Daoy (cell line): ENCODE measurements at places on chromosomes 12 and 14. TPM values are rescaled to one million over a fixed set of nuclear protein-coding genes. Genes with fewer than 3 reads are reported as not detected.
A peak's percentile ranks its signal among the peaks of the same experiment; 100 is the strongest.

The RD3L gene
- total RNA-seq, result not detected in 2 replicates

The ASIC1 gene
- not detected in 2 replicates for total RNA-seq

The PLBD1 gene
- total RNA-seq, result 1.9 and 3.5 TPM in 2 replicates

The FAIM2 gene
- total RNA-seq, result 0.34 TPM in 1 of 2 replicates, not detected in the other

The FOXN4 gene
- total RNA-seq, result 0.06 and 0.12 TPM in 2 replicates

The LRTM2 gene
- 0.36 TPM in 1 of 2 replicates, not detected in the other for total RNA-seq

The RBP5 gene
- 0.46 TPM in 1 of 2 replicates, not detected in the other for total RNA-seq

The RNASE4 gene
- 2.4 and 5.2 TPM in 2 replicates for total RNA-seq

The SERPINA9 gene
- total RNA-seq, result 0.11 TPM in 1 of 2 replicates, not detected in the other

The TMEM253 gene
- not detected in 2 replicates for total RNA-seq

The SPTLC2 gene
- total RNA-seq, result 19.5 and 26.3 TPM in 2 replicates

- no peak for DNase-seq
Measured at GRCh38 chr12:82124711-82125380, 233.3 kb downstream of the CCDC59 start.

DNA sequence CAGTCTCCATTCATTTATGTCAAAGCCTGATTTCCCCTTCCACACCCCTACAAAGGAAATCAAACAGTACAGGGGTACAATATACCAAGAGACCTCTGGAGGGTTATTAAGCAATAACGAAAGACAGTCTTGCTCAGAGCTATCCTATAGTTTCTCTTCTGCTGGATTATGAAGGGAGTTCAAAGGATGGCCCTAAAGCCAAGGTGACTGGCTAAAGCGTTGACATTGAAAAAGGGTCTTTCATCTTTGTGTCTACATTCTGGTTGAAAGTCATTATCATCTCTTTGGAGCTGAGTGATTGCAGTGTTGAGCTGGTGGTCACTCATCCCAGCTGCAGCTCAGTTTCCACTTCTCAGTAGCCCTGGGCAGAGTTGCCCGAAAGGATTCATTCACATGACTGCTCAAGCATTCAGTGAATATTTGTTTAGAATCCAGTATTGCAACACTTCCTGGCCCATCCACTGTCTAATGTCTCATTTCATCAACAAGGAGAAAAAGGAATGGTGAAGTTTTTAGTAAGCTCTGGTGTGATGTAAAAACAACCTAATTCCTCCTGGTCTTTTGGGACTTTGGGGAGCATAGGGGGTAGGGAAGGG is 19.2 kb upstream of the TBX5 start:
- no peak for DNase-seq

- peak; percentile 56 for DNase-seq
Measured at GRCh38 chr12:100574187-100575074, 947 bp downstream of the GAS2L3 start.

GRCh38 chr14:21043974-21044618 is 1.9 kb downstream of the RNASE7 start:
- DNase-seq, result no peak

GRCh38 chr12:25942709-25943108 is 15.8 kb upstream of the RASSF8 start:
- DNase-seq, result no peak

DNA sequence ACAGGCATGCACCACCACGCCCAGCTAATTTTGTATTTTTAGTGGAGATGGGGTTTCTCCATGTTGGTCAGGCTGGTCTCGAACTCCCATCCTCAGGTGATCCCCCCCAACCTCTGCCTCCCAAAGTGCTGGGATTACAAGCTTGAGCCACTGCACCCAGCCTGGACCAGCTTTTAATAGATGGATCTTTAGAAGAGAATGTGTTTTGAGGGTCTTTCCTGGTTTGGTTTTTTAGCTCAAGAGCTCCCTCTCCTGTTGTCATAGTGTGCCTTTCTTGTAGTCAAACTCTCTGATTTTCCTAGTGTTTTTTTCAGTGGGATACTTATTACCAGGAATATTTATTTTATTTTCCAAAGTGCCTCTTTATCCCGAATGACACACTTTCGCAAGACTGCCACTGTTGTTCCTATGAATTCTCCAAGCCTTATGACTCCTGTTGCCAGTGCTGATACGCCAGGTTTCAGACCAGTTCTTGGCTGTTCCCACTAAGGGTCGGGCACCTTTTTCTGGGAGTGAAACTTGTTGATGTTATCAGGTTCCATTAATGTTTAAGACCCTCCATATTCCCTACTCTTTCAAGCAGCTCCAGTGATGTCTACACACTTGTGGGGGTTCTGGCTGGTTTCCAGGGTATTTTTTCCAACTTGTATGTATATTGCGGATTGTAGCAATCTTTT is 31.5 kb upstream of the LIMA1 start:
- peak; percentile 48 for DNase-seq

DNA sequence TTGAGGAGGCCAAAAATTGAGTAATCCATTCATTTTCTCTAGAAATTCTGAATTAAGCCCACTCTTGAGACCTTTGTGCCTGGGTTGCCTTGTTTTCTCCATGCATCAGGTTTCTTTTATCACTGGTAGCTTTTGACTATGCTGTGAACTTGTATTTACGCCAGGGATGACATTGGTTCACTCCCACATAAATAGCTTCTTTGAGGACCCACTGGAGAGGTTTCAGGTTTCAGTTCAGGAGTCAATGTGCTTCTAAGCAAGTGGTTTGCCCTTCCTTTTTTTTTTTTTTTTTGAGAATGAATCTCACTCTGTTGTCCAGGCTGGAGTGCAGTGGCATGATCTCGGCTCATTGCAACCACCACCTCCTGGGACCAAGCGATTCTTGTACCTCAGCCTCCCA is 10.2 kb upstream of the SLC17A8 start:
- DNase-seq, result no peak

DNA sequence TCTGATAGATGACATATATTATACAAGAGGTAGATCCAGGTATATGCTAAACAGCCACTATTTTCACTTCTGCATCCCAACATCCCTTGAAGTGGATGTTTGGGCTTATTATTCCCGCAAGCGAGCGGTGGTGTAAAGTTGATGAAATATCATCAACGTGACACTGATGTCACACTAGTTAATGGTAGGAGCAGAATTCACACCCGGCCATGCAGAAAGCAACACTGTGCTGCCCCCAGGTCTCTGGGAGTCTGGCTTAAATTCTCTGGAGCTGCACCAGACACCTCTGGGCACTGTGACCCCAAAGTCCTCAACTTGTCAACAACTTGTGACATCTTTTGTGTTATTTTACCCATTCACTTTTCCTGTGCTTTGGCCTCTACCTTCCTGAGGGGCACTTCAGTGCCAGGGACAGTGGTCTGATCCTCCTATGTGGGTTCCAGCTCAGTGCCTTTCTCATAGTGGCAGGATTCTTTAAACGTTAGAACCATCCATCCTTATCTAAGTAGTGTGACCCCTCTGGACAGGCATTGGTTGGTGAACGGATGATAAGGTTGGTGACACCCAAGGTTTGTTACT is 952 bp downstream of the DRAM1 start:
- DNase-seq, result no peak

- peak; percentile 46 for DNase-seq
Measured at GRCh38 chr12:70719672-70720420, 82.6 kb upstream of the PTPRB start.

- DNase-seq, result no peak
Measured at GRCh38 chr12:57815177-57816000, 3.1 kb downstream of the AVIL start.

- no peak for DNase-seq
Measured at GRCh38 chr12:25014961-25015360, 66.1 kb upstream of the BCAT1 start.

DNA sequence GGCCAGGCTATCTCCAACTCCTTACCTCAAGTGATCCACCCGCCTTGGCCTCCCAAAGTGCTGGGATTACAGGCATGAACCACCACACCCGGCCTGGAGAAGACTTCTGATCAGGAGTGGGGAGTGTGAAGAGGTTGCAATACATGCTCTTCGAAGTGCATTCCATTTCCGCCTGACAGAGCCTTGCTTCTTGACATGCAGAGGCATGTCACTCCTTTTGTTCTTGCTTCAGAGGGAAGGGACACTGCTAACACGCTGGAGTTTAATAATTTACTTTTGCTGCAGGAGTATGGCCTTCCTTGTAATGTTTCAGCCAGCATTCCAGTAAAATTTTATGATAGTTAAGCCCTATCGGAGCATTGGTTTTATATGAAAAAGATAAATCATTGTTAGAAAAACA is 74.9 kb downstream of the SLC25A47 start:
- no peak for DNase-seq

- peak; percentile 34 for DNase-seq
Measured at GRCh38 chr12:12582895-12583303, 20.2 kb upstream of the DUSP16 start.

GRCh38 chr14:33490555-33490954 is 460.3 kb downstream of the EGLN3 start:
- DNase-seq, result no peak

- peak; percentile 10 for DNase-seq
Measured at GRCh38 chr14:49691031-49691430, 1.9 kb upstream of the KLHDC1 start.

- DNase-seq, result peak; percentile 83
Measured at GRCh38 chr12:108773798-108774788, 42.8 kb upstream of the CORO1C start.

GRCh38 chr12:64757771-64758170 is 1.4 kb downstream of the GNS start:
- DNase-seq, result no peak

- DNase-seq, result no peak
Measured at GRCh38 chr12:65900912-65901672, 76.8 kb downstream of the HMGA2 start.

- no peak for DNase-seq
Measured at GRCh38 chr12:291153-291723, 28.6 kb upstream of the SLC6A13 start.

- peak; percentile 91 for DNase-seq
Measured at GRCh38 chr14:20986811-20987210, 3.0 kb upstream of the METTL17 start.

DNA sequence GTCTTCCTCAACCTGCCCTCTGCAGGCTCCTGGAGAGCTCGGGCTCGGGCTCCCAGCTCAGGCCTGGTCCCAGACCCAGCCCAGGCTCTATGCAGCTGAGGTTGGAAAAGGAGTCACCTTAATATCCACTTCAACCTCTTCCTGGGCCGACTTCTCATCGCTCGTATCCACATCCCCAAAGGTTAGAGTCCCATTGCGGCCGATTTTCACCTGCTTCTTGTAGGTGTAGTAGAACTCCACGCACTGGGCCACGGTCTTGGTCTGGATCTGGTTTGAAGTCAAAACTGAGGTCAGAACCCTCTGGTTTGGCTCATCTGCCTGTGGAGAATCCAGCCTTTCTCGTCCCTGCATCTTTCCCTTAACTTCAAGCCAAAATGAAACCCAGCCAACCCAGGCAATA is 8.4 kb upstream of the PNMA1 start:
- no peak for DNase-seq

GRCh38 chr12:5560265-5560664 is 128.4 kb downstream of the NTF3 start:
- no peak for DNase-seq

DNA sequence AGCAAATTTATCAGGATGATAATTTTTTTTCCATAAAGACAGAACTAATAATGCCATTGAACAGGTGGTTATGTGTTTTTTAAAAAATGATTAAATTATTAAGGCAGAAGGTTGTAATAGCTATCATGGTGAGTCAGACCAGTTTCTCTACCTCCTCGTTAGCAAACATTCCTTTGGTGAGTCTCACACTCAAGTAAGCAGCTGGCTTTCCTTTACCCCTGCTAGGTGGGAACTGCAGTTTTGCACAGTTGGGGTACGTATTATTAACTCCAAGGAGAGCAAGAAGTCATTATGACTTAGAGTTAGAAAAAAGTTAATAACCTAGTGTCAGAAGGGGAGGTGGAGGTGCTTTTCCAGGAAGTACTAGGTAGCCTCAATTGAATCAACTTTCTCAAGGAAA is 165.3 kb downstream of the SNAPC1 start:
- peak; percentile 79 for DNase-seq

GRCh38 chr14:75126121-75126544 is 715 bp downstream of the NEK9 start:
- DNase-seq, result peak; percentile 13
